ENCODE measurements at places on chromosomes 4 and X.

DNA sequence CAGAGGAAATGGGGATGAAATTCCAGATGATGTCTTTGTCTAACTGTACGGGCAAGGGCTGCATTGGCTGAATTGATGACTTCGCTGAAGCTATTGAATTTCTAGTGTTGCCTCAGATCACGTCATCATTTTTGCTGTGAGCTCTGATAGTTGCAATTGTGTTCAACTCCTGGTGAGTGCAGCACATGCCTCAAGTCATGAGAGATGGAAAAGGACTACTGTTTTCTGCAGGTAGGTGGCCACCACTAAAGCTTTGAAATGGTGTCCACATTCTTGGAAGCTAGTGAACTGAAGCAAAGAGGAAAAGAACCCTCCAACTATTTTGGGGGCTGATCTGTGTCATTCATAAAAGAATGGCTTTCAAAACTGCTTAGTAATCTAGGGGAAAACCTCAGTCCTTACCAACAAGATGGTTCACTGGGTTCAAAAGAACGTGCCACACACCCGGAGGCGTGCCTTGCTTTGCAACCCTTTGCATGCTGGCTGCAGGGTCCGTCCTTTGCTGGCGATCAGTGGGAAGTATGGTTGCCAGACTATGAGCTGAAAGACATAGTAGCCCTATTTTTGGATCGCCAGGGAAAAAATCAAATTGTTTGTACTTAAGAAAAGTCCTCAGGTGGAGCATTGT is 88.1 kb upstream of the STOX2 start:
- DNase-seq = peak; percentile 94

DNA sequence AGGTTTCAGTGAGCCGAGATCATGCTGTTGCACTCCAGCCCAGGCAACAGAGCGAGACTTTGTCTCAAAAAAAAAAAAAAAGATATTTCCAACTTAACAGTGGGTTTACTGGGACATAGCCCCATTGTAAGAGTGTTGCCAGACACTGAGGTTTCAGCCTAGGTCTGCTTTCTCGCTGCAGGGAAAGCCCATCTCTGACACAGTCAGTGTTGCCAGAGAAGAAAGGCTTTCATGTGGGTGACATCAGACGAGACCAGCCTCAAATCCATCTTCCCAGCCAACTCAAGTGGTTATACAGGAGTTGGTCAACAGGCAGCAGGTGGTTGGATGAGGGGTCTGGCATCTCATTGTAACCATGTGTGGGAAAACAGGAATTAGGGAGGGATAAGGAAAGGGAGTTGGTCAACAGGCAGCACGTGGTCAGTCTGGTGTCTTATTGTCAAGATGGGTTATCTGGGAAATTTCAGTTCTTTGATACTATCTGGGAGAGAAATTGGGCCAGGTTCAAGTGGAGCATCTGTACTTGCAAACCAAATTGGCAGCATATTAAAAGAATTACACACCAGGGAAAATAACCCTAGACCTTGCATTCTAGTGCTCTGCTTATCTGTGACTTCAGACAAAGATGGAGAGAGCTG is 41.1 kb downstream of the NELFA start:
- DNase-seq = no peak

DNA sequence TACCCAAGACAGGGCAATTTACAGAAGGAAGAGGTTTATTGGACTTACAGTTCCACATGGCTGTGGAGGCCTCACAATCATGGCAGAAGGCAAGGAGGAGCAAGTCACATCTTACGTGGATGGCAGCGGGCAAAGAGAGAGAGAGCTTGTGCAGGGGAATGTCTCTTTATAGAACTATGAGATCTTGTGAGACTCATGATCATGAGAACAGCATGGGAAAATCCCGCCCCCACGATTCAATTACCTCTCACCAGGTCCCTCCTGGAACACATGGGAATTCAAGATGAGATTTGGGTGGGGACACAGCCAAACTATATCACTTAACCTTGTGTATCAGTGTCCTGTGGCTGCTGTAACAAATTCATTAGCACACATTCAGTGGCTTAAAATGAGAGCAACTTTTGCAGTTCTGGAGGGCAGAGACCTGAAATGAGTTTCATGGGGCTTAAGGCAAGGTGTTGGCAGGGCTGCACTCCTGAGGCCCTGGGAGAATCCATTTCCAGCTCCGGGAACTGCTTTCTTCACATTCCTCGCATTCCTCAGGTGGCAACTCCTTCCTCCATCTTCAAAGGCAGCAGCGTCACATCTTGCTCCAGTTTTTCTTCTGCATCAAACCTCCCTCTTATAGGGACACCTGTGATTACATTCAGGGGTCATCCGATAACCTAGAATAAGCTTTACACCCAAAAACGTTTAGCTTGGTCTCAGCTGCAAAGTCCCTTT is 22.3 kb upstream of the NSG1 start:
- DNase-seq = peak; percentile 23

DNA sequence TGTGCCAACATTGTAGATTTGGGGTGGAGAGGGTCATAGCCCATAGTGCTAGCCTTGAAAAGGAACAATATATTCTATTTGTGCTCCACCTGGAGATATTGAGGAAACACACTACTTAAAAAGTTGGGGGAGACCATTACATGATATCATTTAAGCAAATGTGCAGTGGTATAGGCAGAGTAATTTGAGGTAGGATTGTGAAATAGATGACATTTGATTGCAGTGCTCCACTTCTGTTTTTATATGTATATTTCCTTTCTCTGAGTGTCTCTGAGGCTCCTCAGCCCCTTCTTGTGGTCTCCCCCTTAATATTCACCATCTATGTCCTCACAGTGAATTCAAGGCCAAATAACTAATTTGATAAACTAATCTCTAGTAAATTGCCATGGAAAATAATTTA is 85.6 kb upstream of the NMU start:
- no peak for DNase-seq

DNA sequence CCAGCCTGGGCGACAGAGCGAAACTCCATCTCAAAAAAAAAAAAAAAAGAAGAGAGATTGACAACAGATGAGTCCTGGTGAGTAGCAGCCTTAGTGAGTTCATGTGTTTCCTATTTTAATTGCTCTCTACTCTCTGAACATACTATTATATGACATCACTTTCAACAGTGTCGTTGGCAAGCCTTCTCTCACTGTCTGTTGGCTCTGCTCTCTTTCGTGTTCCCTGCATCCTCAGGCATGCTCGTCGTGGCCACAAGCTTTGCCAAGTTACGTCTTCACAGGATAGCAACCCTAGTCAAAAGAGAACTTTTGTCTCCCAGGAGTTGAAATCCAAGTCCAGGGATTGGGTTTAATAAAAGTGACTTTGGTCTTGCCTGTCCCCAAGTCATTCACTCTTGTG is 117.1 kb upstream of the EGFL6 start:
- no peak for DNase-seq

GRCh38 chr4:187576751-187577150 is 418.8 kb upstream of the ZFP42 start:
- DNase-seq = peak; percentile 39

DNA sequence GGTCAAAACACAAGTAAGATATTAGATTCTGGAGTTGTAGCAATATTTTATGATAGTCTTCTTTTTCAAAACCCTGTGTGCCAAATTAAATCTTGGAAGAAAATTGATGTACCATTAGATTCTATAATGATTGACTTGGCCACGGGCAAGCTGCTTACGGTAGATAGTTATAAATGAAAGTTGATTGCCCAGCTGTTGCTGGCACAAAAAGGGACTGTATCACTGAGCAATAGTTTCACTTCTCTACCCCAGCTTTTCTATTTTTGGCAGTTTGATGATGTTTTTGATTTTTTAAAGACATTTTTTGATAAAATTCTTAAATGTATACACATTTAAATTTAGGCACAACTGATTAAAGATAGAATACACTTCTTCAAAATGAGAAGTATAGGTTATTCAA is 333.3 kb downstream of the TRAM1L1 start:
- no peak for DNase-seq

- no peak for DNase-seq
Observed at GRCh38 chr4:52915730-52916300, 53.7 kb downstream of the RASL11B start.

- no peak for DNase-seq
Observed at GRCh38 chr4:83378419-83378818, 43.8 kb upstream of the HPSE start.

DNA sequence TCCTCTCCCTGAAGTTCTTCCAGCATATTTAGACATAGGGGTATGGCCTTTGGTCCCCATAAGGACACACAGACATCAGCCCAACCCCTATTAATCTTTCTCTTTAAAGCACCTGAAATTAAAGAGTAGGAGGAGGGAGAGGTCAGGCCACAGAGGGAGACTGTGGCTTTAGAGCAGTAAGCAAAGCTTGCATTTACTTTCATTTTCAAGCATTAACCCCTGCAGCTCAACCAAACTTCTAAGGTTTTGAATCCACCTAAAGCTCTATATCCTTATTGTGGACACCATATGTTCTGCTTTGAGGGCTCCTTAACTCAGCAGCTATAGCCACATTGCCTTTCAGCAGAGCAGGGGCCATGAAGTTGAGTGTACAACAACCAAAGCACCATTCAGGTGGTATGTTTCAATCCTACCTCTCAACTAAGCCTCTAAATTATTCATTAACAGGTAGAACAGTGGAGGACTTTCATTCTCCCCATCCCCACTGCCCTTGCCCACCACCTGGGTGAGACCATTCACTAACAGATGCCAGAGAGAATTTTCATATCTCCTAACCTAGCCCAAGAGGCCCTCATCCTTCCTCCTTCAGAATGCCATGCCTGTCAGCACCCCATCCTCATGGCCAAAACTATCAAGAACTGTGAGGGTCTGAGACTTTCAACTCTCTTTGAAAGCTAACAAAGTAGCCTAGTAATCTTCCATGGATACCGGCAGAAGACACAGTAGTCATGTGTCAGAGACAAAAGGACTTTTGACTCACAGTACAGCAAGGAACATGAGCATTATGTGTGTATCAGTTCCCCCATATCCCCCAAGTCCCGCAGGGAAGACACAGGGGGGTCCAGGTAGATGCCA is 20.8 kb downstream of the LIN54 start:
- DNase-seq = peak; percentile 15

DNA sequence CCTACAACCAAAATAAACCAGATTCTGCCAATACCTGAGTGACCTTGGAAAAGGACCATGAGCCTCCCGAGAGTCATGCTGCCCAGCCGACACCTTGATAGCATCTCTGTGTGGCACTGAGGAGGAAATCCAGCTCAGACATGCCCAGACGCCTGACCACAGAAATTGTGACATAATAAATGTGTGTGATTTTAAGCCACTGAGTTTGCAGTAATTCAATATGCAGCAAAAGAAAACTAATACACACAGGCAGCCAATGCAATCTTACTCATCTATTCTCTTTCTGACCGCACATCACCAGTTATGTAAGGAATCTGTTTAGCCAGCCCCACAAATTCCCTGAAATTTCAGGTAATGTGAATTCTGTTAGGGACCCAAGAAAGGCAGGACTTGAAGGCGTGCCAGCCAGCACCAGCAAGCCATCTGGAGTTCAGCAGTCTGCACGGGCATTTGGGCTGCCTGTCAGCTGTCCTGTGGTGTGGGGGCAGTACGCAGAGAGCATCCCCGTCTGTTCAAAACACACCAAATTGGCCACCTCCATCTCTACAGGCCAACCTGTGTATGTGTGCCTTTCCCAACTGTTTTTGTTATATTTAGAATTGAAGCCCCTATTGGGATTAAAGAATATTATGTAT is 176.4 kb downstream of the NLGN4X start:
- DNase-seq = peak; percentile 7

DNA sequence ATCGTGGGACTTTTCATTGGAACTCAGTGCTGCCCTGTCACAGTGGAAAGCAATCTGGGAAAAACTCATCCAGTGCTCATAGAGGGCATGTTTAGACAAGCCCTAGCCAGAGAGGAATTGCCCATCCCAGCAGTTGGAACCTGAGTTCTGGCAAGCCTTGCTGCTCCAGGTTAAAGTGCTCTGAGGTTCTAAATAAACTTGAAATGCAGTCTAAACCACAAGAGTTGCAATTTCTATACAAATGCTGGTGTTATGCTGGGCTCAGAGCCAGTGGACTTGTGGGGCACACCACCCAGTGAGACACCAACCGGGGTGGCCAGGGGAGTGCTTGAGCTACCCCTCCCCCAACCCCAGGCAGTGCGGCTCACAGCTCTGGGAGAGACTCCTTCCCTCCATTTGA is 142.8 kb upstream of the PPP1R2C start:
- DNase-seq = peak; percentile 1

GRCh38 chrX:123171781-123172180 is 12.3 kb upstream of the GRIA3 start:
- DNase-seq = peak; percentile 68

DNA sequence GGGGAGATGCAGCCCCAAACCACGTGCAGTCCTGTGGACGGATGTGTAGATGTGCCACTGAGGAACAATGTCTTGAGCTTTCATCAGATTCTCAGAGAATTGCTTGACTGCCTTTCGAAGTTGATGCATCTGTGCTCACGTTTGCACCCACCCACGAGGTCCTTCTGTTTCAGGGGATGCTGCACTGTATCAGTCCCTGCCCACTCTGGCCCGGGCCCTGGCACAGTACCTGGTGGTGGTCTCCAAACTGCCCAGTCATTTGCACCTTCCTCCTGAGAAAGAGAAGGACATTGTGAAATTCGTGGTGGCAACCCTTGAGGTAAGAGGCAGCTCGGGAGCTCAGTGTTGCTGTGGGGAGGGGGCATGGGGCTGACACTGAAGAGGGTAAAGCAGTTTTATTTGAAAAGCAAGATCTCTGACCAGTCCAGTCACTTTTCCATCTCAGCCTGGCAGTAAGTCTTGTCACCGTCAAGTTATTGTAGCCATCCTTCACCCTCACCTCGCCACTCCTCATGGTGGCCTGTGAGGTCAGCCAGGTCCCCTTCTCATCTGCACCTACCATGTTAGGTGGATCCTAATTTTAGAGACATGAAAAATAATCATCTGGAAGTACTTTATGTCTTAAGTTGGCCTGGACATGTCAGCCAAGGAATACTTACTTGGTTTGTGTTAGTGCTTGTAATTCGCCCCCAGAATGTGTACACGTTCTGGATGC is 36.4 kb upstream of the MSANTD1 start:
- no peak for DNase-seq

- DNase-seq = peak; percentile 61
Observed at GRCh38 chr4:184163813-184164212, 53.9 kb downstream of the ENPP6 start.

GRCh38 chr4:6332042-6332668 is 62.5 kb downstream of the WFS1 start:
- DNase-seq = no peak

DNA sequence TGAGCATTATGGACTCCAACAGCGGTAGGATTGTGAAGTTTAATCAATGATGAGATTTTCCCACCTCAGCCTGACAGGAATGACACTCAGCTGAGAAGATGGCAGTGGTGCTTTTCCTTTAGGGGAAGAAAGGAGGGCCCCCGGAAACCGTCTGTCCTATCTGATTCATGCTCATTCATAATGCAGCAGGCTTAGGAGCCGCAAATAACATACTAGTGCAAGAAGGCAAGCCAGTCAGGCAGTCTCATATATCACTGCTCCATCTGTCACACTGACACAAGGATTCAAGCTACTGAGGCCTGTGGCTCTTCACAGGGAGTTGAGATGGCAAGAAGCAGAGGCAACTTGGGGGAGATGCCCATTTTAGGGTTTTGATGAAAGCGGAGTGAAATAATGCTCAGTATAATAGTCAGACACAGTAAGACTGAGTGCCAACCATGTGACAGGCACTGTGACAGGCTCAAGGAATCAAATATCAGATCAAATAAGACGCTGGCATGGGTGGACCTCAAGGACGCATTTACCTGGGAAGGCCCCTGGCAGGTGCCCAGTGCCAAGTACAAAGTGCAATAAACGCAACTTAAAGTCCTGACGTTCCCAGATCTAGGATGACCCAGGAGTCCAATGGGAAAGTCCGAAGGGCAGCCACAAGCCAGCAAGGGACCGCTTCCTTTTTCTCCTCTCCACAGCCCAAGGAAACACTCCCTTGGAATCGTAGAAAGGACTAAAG is 63.4 kb downstream of the FHDC1 start:
- no peak for DNase-seq

Measured in kidney tubule cell (primary cell).